ENCODE measurements at places on chromosomes 3 and 15. TPM values are rescaled to one million over a fixed set of nuclear protein-coding genes. Genes with fewer than 3 reads are reported as not detected.

The ARIH2 gene
- 72.0 TPM for total RNA-seq

The SLC41A3 gene
- total RNA-seq = 40.8 TPM

The LRRC31 gene
- total RNA-seq = not detected

The CHCHD4 gene
- total RNA-seq = 14.7 TPM

The CLRN1 gene
- total RNA-seq = not detected

The UBXN7 gene
- total RNA-seq = 5.9 TPM

The EBLN2 gene
- total RNA-seq = 1.4 TPM

The SAMD7 gene
- total RNA-seq = not detected

The RRP9 gene
- 38.9 TPM for total RNA-seq

The SENP8 gene
- total RNA-seq = 1.3 TPM
